Stimulated activated CD4-positive, alpha-beta T cell treated with anti-CD3 and anti-CD28 coated beads, Interleukin-4, amount 100 ng/mL, for 48 hours (primary cell): ENCODE measurements at places on chromosomes 4 and X.

- no peak for DNase-seq
These were observed 363.9 kb downstream of the PPP3CA start for GRCh38 chr4:100983426-100983825.

GRCh38 chrX:119481323-119481801 lies 13.1 kb downstream of the SLC25A5 start:
- no peak for DNase-seq

DNA sequence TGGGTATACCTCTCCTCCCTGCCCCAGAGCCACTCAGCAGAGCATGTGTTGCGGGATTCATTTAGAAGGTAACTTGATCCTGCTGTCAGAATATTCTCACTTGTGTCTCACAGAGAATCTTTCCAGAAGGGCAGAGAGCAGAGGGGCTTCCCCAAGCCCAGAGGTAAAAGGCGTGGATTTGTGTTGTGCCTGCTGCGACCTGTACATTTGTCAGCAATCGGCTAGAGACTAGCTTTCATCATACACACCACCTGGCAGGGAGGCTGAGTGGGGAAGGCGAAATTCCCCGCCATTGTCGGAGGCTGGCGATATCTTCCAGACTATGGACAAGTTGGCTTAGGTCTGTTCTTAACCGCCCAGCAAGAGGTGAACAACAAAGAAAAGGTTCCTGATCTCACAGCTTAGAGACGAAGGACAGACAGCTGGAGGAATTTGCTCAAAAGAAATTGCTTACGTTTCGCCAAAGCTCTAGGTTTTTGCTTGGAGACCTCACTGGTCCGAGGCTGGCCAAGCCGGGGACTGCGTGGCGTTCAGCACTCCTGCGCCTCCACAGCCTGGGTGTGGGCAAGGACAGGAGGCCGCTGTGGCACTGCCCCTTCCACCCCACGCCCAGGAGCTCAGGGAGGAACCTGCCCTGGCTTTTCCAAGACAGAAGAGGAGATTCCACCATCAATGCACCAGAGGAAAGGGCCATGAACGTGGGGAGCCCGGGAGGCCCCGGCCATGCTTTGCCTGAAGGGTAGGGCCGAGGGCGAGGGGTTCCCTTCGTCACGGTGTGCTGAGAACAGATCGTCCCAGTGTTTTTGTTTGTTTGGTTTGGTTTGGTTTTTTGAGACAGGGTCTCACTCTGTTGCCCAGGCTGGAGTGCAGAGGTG lies 69.4 kb downstream of the DCTD start:
- DNase-seq, result no peak

- no peak for DNase-seq
These were observed 1.4 kb downstream of the CPLX1 start for GRCh38 chr4:824461-825062.

GRCh38 chr4:159104694-159105414 lies 2.0 kb downstream of the RAPGEF2 start:
- no peak for DNase-seq

DNA sequence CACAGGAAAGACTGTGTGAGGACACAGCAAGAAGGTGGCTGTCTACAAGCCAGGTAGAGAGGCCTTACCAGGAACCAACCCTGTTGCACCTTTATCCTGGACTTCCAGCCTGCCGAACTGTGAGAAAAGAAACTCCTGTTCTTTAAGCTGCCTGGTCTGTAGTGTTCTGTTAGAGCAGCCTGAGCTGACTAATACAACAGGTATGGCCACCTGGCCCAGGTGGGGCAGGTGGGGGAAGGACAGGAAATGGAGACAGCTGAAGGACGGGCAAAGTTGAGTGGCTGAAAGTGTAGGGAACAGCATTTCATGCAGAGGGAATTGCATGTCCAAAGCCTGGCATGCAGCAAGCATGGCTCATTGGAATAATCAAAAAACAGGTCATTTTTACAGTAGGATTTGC lies 35.1 kb downstream of the CYTL1 start:
- DNase-seq, result no peak

- no peak for DNase-seq
These were observed 712 bp downstream of the STX18 start for GRCh38 chr4:4541040-4541631.

- DNase-seq, result no peak
These were observed 91.4 kb upstream of the MAD2L1 start for GRCh38 chr4:120158046-120158445.

- DNase-seq, result no peak
These were observed 306.2 kb upstream of the SLIT2 start for GRCh38 chr4:19945501-19945900.

DNA sequence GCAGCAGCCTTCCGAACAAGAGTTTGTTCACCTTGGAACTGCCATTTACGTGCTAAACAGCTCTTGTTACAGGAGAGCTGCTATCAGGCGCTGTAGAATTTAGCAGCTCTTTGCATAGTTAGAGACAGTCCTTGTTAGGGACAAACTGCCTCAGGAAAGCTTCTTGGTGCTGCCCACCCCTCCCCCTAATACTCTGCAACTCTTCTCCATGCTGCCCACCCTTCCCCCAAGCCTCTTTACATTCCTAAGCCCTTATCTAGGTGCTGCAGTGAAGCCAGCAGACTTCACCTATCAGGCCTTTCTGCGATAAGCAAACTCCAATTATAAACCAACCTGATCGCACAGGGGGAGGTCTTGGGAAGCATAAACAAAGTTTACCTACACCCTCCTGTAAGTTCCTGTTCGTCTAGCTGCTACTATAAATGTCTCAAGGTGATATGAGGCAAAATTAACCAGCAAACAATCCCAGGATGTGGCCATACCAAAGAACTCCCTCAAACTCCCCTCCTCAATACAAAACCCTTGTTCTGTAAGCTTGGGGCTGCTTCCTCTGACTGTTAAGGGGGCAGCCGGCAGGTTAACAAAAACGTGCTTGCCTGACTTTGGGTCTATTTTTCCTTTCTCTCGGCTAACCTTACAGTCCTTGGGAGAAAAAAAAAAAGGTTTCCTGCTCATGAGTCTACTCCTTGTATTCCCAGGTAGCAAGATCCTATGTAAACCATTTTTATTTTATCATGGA lies 74.0 kb upstream of the GC start:
- no peak for DNase-seq

DNA sequence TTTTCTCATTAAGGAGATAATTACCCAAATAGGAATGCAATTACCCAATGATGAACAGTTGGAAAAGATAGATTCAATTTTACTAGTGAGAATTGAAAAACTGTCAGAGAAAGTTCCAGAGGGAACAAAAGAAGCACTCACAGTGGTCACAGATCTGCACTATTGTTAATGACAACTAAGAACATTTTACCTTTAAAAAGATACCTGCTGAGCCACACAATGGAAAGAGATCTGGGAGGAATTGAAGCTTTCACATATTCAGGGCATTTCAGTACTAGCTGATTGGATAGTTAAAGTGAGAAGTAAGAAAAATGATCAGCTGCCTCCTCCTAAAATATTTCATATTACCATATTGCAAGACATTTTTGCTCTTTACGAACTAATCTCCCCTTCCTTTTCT lies 1822.2 kb downstream of the STIM2 start:
- no peak for DNase-seq

DNA sequence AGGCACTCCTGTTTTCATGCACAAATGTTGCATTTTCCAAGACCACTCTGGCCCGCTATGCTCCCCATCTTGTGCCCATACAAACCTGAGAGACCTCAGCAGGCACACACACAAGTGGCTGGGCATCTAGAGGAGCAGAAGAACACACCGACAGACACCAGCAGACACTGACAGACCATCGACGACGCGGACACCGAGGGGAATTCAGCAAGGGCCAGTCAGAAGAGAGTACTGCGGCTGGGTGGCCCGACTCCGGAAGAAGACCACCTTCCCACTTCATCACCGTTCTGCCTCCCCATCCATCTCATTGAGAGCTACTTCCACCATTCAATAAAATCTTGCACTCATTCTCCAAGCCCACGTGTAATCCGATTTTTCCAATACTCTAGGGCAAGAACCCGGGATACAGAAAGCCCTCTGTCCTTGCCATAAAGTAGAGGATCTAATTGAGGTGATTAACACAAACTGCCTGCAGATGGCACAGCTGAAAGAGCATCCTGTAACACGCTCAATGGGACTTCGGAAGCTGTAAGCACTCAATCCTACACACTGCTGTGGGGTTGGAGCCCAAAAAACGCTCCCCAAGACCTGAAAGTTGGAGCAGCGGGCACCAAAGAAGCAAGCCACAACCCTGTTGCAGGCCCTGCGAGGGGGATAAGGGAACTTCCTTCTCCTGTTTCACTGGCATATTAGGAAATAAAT lies 780.9 kb downstream of the ARAP2 start:
- DNase-seq, result no peak
